T-helper 17 cell (primary cell): ENCODE measurements at places on chromosomes 3 and 15.

DNA sequence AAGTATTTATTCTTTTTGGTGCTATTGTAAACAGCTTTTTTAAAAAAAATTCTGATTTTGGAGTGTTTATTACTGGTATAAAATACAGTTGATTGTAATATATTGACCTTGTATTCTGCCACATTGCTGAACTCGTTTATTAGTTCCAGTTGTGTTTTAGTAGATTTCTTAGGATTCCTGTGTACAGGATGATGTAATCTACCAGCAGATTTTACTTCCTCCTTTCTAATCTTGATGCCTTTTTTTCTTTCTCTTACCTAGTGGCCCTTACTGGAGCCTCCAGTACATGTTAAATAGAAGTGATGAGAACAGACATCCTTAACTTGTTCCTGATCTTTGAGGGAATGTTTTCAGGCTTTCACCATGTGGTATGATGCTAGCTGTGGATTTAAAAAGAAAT is 70.4 kb upstream of the KY start:
- no peak for DNase-seq

- no peak for DNase-seq
Observed at GRCh38 chr3:56122911-56123310, 345.4 kb downstream of the ERC2 start.

DNA sequence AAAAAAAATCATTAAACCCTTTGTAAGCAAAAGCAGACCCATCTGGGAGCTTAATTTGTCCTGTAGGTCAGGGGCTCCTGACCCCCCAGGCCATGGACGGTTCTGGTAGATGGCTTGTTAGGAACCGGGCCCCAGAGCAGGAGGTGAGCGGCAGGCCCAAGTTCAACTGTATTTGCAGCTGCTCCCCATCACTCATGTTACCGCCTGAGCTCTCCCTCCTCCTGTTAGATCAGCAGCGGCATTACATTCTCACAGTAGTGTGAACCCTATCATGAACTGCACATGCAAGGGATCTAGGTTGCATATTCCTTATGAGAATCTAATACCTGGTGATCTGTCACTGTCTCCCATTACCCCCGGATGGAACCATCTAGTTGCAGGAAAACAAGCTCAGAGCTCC is 60.7 kb downstream of the FSIP1 start:
- no peak for DNase-seq

DNA sequence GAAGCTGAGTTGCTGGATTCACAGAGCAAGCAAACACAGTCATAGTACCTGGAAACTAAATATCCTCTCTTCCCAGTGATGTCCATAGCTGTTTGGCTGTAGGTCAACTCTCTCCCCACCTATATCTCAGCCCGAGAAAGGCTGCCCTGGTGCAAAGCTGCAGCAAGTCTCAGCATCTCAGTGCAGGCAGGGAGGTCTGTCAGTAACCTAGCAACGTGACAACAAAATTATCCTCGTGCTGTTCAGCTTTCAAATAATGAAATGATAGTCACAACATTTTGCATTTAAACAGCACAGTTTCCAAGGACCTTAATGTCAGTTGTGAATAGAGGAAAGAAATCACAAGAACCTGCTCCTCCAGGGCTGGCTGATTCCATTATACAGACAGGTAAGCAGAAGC is 83.6 kb downstream of the CHST2 start:
- no peak for DNase-seq

- DNase-seq = no peak
Observed at GRCh38 chr15:33737687-33738601, 230.4 kb upstream of the CHRM5 start.

GRCh38 chr3:127224118-127224517 is 31.2 kb downstream of the PRR23E start:
- DNase-seq = no peak

- no peak for DNase-seq
Observed at GRCh38 chr15:88391700-88392099, 75.5 kb downstream of the MRPL46 start.

DNA sequence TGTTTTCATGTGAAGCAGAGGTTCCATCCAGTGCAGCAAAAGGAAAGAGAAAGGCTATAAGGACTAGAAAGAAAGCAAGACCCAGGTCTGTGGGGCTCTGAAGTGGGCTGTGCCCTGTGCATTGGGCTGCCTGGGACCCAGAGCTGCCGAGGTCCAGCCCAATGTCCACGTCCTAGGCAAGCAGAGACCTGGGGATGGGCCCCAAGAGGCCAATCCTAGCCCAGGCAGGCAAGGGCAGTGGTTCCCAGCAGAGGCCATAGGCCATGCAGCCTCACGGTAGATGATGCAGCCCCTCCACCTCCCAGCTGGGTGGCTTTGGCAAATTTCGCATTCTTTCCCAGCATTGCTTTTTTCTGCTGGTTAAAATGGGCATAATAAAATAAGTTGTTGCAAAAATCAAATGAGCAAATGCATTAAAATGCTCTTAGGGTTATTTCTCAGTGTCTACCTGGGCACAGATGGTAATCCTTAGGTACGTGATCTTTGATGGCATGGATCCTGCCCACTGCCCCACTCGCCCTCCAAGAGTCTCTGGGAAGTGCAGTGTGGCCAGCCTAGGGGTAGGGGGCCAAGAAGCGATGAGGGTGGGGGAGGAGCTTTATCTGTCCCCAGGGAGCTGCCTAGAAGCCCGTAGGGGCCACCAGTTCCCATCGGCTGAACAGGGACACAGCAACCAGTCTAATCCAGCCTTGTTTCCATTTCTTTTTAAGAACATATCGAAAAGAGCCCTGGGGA is 22.3 kb upstream of the GP9 start:
- no peak for DNase-seq

DNA sequence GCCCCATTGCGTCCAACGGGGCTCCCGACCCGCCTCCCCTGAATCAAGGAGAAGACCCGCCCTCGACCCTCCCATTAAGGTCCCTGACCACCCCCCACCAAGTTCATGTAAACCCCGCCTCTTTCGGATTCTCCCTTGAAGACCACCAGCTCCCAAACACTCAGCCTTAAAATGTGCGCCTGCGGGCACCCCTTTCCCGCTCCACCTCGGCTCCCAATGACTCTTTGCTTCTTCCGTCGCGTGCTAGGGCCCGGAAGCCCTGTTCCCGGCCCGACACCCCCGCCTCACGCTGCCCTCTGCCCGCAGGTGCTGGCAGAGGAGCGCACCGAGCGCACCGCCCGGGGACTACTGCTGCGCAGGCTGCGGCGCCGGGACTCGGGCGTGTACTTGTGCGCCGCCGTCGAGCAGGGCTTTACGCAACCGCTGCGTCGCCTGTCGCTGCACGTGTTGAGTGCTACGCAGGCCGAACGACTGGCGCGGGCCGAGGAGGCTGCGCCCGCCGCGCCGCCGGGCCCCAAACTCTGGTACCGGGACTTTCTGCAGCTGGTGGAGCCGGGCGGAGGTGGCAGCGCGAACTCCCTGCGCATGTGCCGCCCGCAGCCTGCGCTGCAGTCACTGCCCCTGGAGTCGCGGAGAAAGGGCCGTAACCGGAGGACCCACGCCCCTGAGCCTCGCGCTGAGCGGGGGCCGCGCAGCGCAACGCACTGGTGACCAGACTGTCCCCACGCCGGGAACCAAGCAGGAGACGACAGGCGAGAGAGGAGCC is 2.7 kb upstream of the LSMEM2 start:
- DNase-seq = no peak

DNA sequence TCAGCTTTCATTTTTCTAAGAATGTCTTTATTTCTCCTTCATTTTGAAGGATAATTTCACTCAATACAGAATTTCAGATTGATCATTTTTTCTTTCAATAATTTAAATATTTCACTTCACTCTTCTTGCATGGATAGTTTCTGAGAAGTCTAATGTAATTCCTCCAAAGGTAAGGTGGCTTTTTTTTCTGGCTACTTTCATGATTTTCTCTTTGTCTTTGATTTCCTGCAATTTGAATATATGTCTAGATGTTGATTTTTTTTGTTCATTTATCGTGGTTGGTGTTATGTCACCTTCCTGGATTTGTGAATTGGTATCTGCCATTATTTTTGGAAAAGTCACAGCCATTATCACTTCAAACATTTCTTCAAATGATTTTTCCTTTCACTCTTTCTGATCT is 14.6 kb upstream of the MCF2L2 start:
- no peak for DNase-seq

DNA sequence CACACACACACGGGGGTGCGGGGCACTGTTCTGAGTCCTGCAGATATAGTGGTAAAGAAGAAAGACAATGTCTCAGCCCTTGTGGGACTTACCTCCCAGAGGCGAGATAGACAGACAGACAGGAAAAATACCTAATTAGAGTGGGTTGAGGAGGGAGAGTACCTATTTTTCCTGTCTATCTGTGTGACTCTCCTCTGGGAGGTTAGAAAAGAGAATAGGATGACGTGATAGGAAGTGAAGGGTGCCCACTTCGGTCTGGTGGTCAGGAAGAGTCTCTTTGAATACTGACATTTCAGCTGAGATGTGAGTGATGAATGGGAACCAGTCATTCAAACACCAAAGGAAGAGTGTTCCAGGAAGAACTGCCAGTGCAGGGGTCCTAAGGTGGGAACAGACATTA is 4.1 kb upstream of the APOD start:
- no peak for DNase-seq

GRCh38 chr3:100097919-100098783 is 16.1 kb downstream of the FILIP1L start:
- no peak for DNase-seq

- DNase-seq = no peak
Observed at GRCh38 chr3:194184801-194185200, 48.9 kb downstream of the HES1 start.

- DNase-seq = no peak
Observed at GRCh38 chr15:77468896-77469295, 48.2 kb downstream of the HMG20A start.

GRCh38 chr3:185968168-185968567 is 30.4 kb upstream of the TRA2B start:
- no peak for DNase-seq

GRCh38 chr3:160973067-160973809 is 131.9 kb downstream of the B3GALNT1 start:
- DNase-seq = no peak

DNA sequence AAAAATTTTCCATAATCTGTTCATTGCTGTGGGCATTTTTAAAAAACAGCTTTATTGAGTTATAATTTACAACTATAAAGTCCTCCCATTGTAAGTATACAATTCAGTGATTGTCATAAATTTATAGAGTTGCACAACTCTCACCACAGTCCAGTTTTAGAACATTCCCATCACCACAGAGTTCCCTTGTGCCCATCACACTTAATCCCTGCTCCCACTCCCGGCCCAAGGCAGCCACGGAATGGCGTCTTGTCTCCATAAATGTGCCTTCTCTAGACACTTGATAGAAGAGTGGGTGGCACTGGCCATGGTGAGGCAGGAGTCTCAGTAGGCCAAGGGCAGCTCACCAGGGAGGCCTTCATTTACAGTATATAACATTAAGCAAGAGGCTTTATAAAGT is 6.3 kb downstream of the TSEN2 start:
- no peak for DNase-seq

- DNase-seq = no peak
Observed at GRCh38 chr3:14907043-14907966, 40.1 kb upstream of the NR2C2 start.
